Thymus (tissue), 14 donors: ENCODE measurements at places on chromosomes 4 and X. TPM values are rescaled to one million over a fixed set of nuclear protein-coding genes. Genes with fewer than 3 reads are reported as not detected.

Gene DDIT4L
- 1.5 TPM for polyA plus RNA-seq

DNA sequence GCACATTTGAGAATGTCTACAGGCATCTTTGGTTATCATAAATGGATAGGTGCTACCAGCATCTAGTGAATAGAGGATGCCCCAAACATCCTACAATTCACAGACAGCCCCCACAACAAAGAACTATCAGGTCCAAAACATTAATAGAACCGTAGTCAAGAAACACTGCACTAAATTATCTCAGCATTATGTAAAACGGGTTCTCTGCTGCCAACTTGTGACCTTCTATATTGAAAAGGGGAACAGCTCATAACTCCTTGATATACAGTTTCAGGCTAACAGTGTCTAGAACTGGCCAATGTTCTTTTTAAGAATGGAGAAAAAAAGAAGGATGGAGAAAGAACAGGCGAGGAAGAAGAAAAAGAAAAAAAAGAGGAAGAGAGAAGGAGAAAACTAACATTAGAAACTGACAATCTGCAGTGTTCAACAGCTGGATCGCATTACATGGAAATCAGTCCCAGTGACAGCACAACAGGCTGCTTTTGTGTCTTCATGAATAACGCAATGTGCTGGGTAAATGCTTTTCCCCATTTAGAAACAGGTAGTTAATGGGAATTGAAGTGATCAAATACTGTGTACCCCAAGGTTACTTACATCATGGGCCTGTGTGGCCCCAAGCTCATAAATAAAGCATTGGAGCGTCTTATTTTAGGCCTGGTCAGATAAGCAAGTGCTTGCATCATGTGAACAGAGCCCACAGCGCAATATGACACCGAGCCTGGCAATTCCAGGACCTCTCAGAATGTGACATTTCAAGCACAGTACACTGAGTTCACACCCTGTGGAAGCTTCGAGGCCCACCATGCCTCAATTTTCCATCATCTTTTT lies 339.5 kb downstream of the DHX15 start:
- no peak overlapping the region for H3K27ac ChIP-seq
- H3K36me3 ChIP-seq: no peaks in the 10 kb centered on the region
- no peak overlapping the region for H3K4me3 ChIP-seq
- DNase-seq: no peak

DNA sequence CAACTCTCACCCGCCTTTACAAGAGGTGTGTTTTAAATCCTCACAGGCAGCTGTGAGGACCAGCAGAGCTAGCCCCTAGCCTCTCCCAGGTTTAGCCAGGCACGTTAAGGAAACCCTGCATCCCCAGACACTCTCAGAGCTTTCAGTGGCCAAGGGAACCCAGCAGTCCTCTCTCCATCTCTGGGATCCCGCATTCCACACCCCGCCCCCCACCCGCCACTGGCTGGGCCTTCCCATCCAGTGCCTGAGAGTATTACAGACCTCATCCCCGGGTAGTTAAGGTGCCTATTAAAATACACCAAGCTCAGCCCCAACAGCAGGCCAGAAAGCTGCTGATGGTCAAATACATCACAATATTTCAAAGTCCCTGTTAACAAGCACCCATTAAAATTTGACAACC lies 256.2 kb downstream of the BCOR start:
- H3K27me3 ChIP-seq: no peaks in the 10 kb centered on the region
- DNase-seq: no peak
- peaks cover 4% of the 10 kb centered on the region for H3K4me1 ChIP-seq
- no peaks in the 10 kb centered on the region for H3K36me3 ChIP-seq

DNA sequence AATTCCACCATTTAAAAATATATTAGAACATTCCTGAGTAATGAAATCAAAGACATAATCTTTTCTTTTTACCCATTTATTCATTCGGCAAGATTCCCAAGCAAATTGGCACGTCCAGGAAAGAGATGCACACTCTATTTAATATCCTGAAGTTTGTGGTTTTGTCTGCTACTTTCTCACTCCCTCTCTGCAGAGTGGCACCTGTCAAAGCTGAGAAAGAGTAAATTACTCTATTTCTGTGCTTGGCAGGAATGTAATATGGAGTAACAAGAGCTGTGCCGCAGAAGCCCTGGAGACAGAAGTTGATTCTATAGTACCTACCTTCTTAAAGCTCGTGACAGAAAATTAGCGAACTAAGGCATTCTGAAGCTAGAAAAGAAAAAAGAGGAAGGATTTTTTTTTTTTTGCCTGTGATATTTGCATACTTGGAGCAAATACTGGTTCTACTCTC lies 5.5 kb downstream of the GSTCD start:
- no peak overlapping the region for H3K4me3 ChIP-seq
- H3K27me3 ChIP-seq: no peaks in the 10 kb centered on the region
- no peak overlapping the region for H3K27ac ChIP-seq
- DNase-seq: no peak
- peaks cover 4% of the 10 kb centered on the region for H3K4me1 ChIP-seq
- H3K36me3 ChIP-seq: peaks cover 1% of the 10 kb centered on the region

- H3K4me3 ChIP-seq: no peak overlapping the region
- H3K4me1 ChIP-seq: no peaks in the 10 kb centered on the region
- H3K27me3 ChIP-seq: no peaks in the 10 kb centered on the region
- H3K36me3 ChIP-seq: no peaks in the 10 kb centered on the region
- no peak for DNase-seq
- H3K27ac ChIP-seq: no peak overlapping the region
Observed at GRCh38 chrX:39377157-39377556, 575.9 kb downstream of the MID1IP1 start.

- no peak for DNase-seq
- peaks cover 4% of the 10 kb centered on the region for H3K4me1 ChIP-seq
- H3K27me3 ChIP-seq: no peaks in the 10 kb centered on the region
- no peak overlapping the region for H3K27ac ChIP-seq
- H3K36me3 ChIP-seq: no peaks in the 10 kb centered on the region
- H3K4me3 ChIP-seq: no peak overlapping the region
Observed at GRCh38 chrX:110004215-110004614, 1.3 kb downstream of the TMEM164 start.

GRCh38 chr4:82049294-82049693 lies 324.5 kb downstream of the HNRNPD start:
- H3K36me3 ChIP-seq: no peaks in the 10 kb centered on the region
- H3K4me3 ChIP-seq: no peak overlapping the region
- no peaks in the 10 kb centered on the region for H3K4me1 ChIP-seq
- H3K27ac ChIP-seq: no peak overlapping the region
- H3K27me3 ChIP-seq: peaks cover 28% of the 10 kb centered on the region

GRCh38 chr4:184471881-184472613 lies 2.3 kb downstream of the IRF2 start:
- H3K4me3 ChIP-seq: peak overlapping the region; percentile 77
- H3K4me1 ChIP-seq: peaks cover 8% of the 10 kb centered on the region
- H3K36me3 ChIP-seq: peaks cover 2% of the 10 kb centered on the region
- H3K27me3 ChIP-seq: no peaks in the 10 kb centered on the region
- peak overlapping the region; percentile 92 for H3K27ac ChIP-seq

DNA sequence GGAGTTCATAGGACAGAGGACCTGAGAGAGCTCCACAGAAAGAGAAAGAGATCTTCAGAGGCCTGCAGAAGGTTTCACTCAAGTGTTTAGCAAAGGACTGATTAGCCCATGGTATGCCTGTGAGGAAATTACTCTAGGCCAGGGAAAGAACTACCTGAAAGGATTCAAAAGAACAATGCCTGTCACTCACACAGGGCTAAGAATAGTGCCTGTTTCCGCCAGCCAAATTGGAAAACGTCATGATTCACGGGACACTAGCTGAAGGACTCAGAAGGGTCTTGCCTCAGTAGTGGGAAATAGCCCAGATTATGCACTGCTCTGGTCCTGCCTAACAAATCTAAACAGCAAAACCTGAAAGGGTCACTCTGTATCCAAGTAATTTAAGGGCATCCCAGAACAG lies 21.1 kb downstream of the SYTL4 start:
- no peak overlapping the region for H3K27ac ChIP-seq
- no peaks in the 10 kb centered on the region for H3K27me3 ChIP-seq
- no peak overlapping the region for H3K4me3 ChIP-seq
- no peaks in the 10 kb centered on the region for H3K4me1 ChIP-seq
- no peak for DNase-seq
- no peaks in the 10 kb centered on the region for H3K36me3 ChIP-seq

DNA sequence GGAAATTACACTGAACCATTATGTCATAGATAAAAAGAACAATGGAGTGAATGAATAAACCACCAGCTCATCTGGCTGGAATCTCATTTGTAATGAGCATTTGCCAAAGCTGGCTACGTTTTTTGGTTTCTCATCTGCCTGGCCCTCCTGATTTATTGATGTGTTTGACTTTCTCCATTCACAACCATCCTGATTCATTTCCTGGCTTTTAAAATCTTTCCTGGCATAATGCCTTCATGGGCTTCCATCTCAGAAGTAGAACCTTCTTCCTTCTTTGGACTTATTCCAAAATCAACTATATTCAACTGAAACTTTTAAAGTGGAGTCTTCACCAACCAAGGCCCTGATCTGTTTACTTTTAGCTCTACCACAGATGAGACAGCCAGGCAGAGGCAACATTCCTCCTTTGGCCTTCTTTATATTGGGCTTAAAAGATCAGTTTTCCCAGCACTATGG lies 36.0 kb upstream of the ARSJ start:
- no peaks in the 10 kb centered on the region for H3K36me3 ChIP-seq
- no peaks in the 10 kb centered on the region for H3K4me1 ChIP-seq
- H3K27ac ChIP-seq: no peak overlapping the region
- H3K27me3 ChIP-seq: no peaks in the 10 kb centered on the region

Gene HSD17B10
- polyA plus RNA-seq: 51.7 TPM

DNA sequence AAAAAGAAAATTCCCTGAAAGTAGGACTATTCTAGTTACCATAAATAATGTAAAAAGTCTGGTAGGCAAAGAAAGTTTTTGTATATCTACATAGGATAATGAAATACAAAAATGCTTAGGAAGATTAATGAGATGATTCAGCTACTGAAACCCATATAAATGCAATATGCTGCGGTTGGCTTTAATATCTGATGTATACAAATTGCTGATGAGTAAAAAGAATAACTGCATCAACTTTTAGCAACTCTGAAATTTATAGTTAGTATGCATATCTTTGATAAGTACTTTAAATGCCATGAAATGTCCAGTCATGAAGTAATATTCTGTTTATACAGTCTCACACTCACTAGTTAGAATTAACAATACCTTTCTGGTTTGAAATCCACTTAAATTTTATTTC lies 404.8 kb downstream of the TLL1 start:
- H3K27ac ChIP-seq: no peak overlapping the region
- no peaks in the 10 kb centered on the region for H3K27me3 ChIP-seq
- DNase-seq: no peak
- H3K4me1 ChIP-seq: no peaks in the 10 kb centered on the region

Gene AP1AR
- 21.1 TPM for polyA plus RNA-seq

- no peaks in the 10 kb centered on the region for H3K4me1 ChIP-seq
- no peak for DNase-seq
- no peak overlapping the region for H3K4me3 ChIP-seq
- peaks cover 2% of the 10 kb centered on the region for H3K27me3 ChIP-seq
- no peak overlapping the region for H3K27ac ChIP-seq
Observed at GRCh38 chr4:15920723-15921591, 17.6 kb downstream of the FGFBP1 start.

- no peaks in the 10 kb centered on the region for H3K4me1 ChIP-seq
- H3K4me3 ChIP-seq: no peak overlapping the region
- H3K27me3 ChIP-seq: no peaks in the 10 kb centered on the region
- H3K36me3 ChIP-seq: no peaks in the 10 kb centered on the region
- DNase-seq: no peak
- H3K27ac ChIP-seq: no peak overlapping the region
Observed at GRCh38 chr4:132344924-132345828, 803.9 kb upstream of the PCDH10 start.

Gene CXCL1
- 37.7 TPM for polyA plus RNA-seq

- H3K27ac ChIP-seq: no peak overlapping the region
- H3K36me3 ChIP-seq: no peaks in the 10 kb centered on the region
- H3K4me1 ChIP-seq: no peaks in the 10 kb centered on the region
- H3K27me3 ChIP-seq: no peaks in the 10 kb centered on the region
- DNase-seq: no peak
Observed at GRCh38 chr4:19675172-19675811, 576.4 kb upstream of the SLIT2 start.

- DNase-seq: no peak
- H3K4me3 ChIP-seq: no peak overlapping the region
- no peak overlapping the region for H3K27ac ChIP-seq
- H3K4me1 ChIP-seq: no peaks in the 10 kb centered on the region
Observed at GRCh38 chr4:80475798-80476197, 140.3 kb downstream of the CFAP299 start.

- no peak overlapping the region for H3K4me3 ChIP-seq
- H3K4me1 ChIP-seq: no peaks in the 10 kb centered on the region
- DNase-seq: no peak
- H3K27ac ChIP-seq: no peak overlapping the region
- no peaks in the 10 kb centered on the region for H3K27me3 ChIP-seq
Observed at GRCh38 chr4:185826381-185826780, 14.4 kb upstream of the SORBS2 start.

Gene SEC31A
- 116 TPM for polyA plus RNA-seq

- H3K27ac ChIP-seq: no peak overlapping the region
- no peaks in the 10 kb centered on the region for H3K36me3 ChIP-seq
- no peak for DNase-seq
- H3K4me1 ChIP-seq: no peaks in the 10 kb centered on the region
Observed at GRCh38 chr4:136863756-136864155, 668.5 kb downstream of the PCDH18 start.

Gene HTN3
- 0.71 TPM for polyA plus RNA-seq

- no peak for DNase-seq
- H3K27me3 ChIP-seq: no peaks in the 10 kb centered on the region
- no peak overlapping the region for H3K27ac ChIP-seq
- H3K36me3 ChIP-seq: no peaks in the 10 kb centered on the region
- peaks cover 10% of the 10 kb centered on the region for H3K4me1 ChIP-seq
Observed at GRCh38 chrX:129701624-129702069, 37.1 kb upstream of the XPNPEP2 start.

DNA sequence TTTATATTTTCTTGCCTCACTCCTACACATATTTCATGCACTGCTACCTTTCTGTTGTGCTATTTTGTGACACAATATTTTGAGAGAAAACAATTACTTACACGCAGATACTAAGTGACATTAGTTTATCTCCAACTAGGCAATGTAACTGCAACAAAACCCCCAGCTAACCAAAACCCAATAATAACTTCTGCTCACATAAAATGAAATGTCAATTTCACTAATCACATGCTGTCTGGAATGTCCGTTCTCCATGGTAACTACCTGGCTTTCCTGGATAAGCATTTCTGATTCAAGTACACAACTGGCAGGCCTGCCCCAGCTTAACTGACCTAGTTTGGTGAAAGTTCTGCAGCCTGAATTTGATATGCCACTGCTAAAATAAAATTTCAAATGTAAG lies 313.5 kb downstream of the TMA16 start:
- H3K4me1 ChIP-seq: no peaks in the 10 kb centered on the region
- H3K27me3 ChIP-seq: no peaks in the 10 kb centered on the region
- H3K27ac ChIP-seq: no peak overlapping the region

DNA sequence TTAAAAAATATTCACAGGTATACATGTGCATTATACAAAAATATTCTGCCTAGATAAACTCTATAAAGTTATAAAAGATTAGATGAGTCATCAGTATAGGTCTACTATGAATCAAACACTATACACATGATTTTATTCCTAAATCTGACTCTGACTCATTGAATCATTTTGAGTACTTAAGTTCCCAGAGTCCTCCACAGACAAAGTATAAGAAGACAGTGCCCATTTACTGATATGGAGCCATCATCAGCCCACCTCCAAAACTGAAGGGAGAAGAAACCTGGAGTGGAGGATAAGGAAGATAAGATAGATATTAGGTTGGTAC lies 28.7 kb upstream of the ANTXR2 start:
- DNase-seq: no peak
- no peaks in the 10 kb centered on the region for H3K36me3 ChIP-seq
- H3K27me3 ChIP-seq: no peaks in the 10 kb centered on the region
- H3K4me1 ChIP-seq: no peaks in the 10 kb centered on the region
- H3K27ac ChIP-seq: no peak overlapping the region
- no peak overlapping the region for H3K4me3 ChIP-seq
